ENCODE measurements at places on chromosomes 12 and 14. TPM values are rescaled to one million over a fixed set of nuclear protein-coding genes. Genes with fewer than 3 reads are reported as not detected.

TMTC1 gene
- 12.7 TPM for total RNA-seq

EPYC gene
- total RNA-seq: 0.87 TPM

KRT75 gene
- total RNA-seq: not detected

INSM2 gene
- total RNA-seq: 0.27 TPM

C14orf119 gene
- 65.5 TPM for total RNA-seq

BAG5 gene
- total RNA-seq: 26.9 TPM

GYS2 gene
- not detected for total RNA-seq

SYCP3 gene
- total RNA-seq: 0.29 TPM

LMNTD1 gene
- total RNA-seq: not detected

AQP2 gene
- total RNA-seq: not detected

PTCSC3 gene
- not detected for total RNA-seq

TMEM229B gene
- 62.3 TPM for total RNA-seq

GRIN2B gene
- total RNA-seq: 7.2 TPM

CIDEB gene
- 0.35 TPM for total RNA-seq

MYRFL gene
- total RNA-seq: not detected

JAG2 gene
- 1.3 TPM for total RNA-seq

WNT1 gene
- not detected for total RNA-seq

PTHLH gene
- 0.37 TPM for total RNA-seq

TSHR gene
- not detected for total RNA-seq

ENDOU gene
- total RNA-seq: not detected

PTPN21 gene
- total RNA-seq: 2.4 TPM
